ENCODE measurements at places on chromosomes 4 and X.

- DNase-seq, result no peak
These were observed 212.9 kb downstream of the PDHA2 start for GRCh38 chr4:96052827-96053226.

- DNase-seq, result no peak
These were observed 107.3 kb upstream of the MYOZ2 start for GRCh38 chr4:119028296-119028695.

DNA sequence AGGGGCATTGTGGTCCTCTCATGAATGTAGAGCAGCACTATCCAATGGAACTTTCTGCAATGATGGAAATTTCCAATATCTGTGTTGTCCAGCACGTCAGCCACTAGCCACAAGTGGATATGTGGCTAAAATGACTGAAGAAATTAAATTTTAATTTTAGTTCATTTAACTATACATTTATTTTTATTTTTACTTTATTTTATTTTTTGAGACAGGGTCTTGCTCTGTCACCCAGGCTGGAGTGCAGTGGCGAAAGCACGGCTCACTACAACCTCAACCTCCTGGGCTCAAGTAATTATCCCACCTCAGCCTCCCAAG lies 13.3 kb upstream of the RBBP7 start:
- no peak for DNase-seq

GRCh38 chrX:21658152-21658737 lies at the start of gene KLHL34:
Gene KLHL34 (minus strand): TSS chrX:21658330. CDS start chrX:21657788, 542 bp downstream.
- no peak for DNase-seq

- no peak for DNase-seq
These were observed 154.5 kb downstream of the GRXCR1 start for GRCh38 chr4:43047058-43047457.

- peak; percentile 11 for DNase-seq
These were observed at the start of gene GPR143 for GRCh38 chrX:9765737-9766097. Gene GPR143 (minus strand): TSS chrX:9765847. CDS start chrX:9765817, 30 bp downstream.

DNA sequence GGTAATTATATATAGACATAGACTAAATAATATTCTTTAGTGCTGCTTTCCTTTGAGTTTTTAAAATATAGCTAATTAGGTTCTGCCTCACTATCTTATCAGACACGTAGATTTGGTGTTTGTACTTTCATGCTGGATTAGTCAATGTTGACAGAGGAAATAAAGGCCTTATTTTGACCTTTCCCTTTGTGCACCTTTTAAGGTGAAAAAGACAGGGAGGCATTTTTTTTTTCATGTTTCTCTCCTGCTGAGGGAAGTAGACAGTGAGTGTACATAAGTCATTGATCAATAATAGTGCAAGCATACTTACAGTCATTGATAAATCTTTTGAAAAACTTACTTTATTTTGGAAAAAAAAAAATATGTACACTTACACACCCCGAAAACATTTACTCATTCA lies 467.8 kb downstream of the GRXCR1 start:
- DNase-seq, result no peak

DNA sequence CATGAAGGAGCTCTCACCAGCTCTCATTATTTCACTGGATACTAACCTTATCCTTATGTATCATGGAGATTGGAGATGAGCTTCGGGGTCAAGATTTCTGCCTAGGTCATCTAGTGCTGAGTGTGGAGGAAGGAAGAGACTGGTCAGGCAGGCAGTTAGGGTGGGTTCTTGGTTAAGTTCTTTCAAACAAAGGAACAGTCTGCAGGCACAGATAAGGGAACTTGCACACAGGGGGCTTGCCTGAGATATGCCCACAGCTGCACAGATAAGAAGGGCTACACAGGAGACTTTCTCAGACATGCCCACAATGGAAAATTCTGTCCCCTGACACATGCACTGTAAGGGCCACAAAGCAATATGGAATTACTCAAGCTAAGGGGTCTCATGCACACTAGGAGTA lies 904.1 kb downstream of the NLGN4X start:
- DNase-seq, result no peak

- no peak for DNase-seq
These were observed 168.8 kb upstream of the HS3ST1 start for GRCh38 chr4:11597506-11597905.

DNA sequence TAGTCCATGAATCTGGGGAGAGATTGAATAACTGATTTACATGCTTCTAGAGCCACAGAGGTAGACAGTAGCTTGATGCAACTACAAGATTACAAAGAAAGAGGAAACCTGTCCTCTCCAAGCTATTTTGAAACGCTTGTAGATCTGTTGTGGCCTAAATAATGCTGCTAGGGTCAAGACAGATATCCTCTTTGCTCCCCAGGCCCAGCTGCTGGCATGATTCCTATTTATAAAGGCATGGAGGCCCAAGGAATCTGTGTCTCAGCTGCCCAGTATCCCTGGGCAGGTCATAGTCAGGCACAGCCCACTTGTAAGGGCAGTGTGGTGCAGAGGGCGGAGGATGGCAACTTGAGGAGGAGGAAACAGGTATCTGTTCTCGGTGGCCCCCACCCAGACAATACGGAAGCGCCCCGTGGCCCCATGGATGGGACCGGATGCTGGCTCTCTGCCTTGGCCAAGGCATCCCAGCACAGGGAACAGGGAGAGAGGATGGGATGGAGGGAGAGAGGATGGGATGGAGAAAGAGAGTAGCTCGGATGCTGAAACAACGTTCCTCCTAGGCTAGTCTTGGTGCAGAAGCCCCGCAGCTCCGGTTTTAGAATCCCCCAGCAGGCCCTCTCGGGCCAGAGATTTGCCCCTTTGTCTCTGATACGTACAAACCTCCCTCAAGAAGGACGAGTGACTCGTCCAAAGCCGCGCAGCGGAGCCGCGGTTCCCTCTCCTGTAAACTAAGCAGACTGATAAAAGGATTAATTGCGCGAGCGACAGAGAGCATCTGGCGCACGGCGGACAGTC lies 767 bp upstream of the SMIM20 start:
- peak; percentile 36 for DNase-seq

DNA sequence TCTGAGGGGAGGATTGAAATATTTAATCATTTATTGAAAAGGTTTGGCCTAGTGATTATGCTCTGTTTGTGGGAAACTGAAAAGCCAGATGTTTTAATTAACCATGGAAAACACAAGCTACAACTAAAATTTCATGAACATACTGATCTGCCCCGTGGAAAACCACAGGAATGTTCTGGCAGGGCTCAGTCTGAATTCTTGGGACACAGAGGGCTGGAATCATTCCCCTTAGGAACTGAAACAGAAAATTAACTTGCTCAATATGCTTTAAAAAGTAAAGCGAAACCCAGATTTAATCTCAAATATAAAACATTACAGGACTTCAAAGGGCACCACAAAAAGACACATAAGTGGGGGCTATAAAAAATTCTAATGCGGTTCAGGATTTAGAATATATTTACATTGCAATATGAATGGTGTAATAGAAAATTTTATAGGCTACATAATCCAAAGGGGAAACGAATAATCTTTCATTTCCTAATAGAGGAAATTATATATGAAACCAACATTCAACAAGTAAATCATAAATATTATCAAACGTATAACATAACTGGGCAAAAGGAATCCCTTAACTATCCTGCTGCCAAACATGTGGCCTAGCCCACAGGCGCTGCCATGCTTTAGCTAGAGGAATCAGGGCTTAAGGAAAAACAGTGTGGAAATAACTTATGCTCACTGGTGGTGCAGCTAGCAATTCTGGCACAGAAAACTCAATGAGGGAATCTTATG lies 70.9 kb downstream of the APBB2 start:
- no peak for DNase-seq

- peak; percentile 28 for DNase-seq
These were observed at the start of gene TSPAN6 for GRCh38 chrX:100636321-100636991. Gene TSPAN6 (minus strand): TSS chrX:100636806. CDS start chrX:100636694, 112 bp downstream.

- DNase-seq, result no peak
These were observed 513 bp downstream of the NHSL2 start for GRCh38 chrX:71910986-71911730.

DNA sequence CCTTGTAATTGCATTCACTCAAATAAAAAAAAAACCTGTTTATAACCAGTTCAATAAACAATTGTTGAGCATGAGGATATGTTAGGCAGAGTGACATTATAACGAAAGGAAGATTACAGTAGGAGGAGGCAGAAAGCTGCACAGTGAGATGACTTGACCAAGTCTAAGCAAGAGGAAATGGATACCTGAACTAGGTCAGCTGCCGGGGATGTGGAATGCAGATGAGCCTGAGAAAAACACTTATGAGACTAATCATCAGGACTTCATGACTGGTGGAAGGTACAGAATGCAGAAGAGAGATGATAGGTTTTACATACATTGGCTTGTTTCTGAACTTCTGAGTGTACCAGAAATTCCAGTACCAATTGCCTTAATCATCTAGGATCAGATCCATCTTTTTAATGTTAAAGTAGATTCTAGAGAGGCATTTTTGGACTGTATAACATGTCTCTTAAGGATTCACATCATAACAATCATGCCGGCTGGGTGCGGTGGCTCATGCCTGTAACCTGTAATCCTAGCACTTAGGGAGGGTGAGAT lies 208.1 kb upstream of the PPP3CA start:
- DNase-seq, result no peak

GRCh38 chrX:153061732-153062131 lies 5.5 kb downstream of the PNMA3 start:
- no peak for DNase-seq

DNA sequence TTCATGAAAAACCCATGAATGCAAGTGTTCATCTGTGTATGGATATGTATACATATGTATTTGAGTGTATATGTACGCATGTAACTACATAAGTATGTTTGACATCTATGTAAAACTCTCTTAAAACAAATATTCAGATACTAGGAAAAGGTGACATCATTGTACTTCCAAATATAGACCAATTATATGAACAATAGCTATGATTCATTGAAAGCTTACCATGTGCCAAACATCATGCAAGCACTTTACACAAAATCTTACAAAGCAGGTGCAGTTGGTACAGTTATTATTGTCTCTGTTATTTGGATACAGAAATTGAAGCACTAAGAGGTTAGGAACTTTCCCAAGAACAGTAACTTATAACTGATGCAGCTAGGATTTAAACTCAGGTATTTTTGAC lies 21.4 kb downstream of the MAGEB17 start:
- no peak for DNase-seq

DNA sequence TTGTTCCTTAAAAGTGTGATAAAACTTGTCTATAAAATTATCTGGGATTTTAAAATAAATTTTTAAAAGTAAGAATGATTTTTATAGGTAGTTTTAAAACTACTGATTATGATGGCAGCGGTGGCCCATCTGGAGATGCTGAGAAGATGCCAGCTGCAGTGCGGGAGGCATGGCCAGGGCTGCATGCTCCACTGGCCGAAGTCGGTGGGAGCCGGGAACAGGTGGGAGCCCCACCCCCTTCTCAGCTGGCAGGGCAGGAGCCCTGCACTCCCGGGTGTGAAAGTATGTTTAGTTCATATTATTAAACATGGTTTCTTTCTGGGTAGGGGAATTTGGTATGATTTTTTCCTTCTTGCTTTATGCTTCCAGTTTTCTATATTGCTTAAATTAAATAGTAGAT lies 63.8 kb downstream of the CORIN start:
- no peak for DNase-seq

DNA sequence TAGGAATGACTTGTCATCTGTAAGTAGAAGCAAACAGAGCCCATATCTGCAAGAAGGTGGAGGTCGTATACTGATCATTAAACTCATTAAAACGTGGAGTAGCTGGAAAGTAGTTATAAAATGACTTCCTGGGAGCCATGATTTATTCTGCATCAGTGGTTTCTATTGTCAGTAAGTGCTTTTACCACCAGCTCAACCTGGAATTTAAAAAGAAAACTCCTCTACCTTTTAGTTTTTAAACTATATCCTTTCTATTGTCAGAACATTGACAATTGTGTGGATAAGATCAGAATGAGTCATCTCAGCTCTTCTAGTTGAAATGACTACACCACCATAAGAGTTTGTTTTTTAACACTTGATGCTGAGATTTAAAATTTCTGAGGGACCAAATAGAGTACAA lies 651.2 kb upstream of the GALNT7 start:
- DNase-seq, result no peak

GRCh38 chrX:114073926-114074325 lies 510.0 kb upstream of the HTR2C start:
- DNase-seq, result no peak

DNA sequence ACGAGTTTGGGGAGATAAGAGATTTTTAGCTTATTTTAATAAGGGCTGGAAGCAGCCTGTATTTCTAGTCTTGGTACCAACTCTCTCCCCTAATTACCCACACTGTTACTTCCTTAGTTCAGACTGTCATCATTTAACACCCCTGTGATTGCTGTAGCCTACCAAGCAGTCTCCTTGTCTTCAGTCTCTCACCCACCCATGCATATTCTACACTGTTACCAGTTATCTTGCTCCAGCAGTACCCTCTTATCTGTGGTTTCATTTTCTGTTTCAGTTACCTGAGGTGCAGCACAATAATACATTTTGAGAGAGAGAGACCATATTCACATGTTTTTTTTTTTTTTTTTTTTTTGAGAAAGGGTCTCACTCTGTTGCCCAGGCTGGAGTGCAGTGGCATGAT lies 80.2 kb downstream of the DIAPH2 start:
- DNase-seq, result no peak

- DNase-seq, result no peak
These were observed 45.5 kb downstream of the MAGEA9 start for GRCh38 chrX:149827254-149827653.

DNA sequence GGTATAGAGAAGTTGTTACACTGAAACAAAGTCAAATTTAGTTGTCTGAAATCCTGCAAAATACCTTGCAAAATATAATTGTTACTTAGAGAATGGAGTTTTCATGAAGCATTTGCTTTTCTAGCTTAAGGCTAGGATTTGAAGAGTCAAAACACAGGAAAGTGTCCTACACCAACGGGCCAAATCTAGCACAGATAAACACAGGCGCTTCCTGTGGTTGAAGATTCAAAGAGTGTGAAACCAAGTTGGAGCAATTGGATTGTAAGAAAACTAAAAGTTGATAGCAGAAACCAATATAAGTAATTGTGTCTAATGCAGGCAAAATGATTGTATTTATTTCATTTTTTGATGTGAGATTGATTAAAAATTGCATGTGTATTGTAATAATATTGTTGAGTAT lies 2002.5 kb upstream of the TENM3 start:
- no peak for DNase-seq
